ENCODE measurements at places on chromosomes 13 and 19.
A peak's percentile ranks its signal among the peaks of the same experiment; 100 is the strongest.

- no peak for DNase-seq
Measured at GRCh38 chr19:35911790-35912189, 3.7 kb upstream of the TYROBP start.

DNA sequence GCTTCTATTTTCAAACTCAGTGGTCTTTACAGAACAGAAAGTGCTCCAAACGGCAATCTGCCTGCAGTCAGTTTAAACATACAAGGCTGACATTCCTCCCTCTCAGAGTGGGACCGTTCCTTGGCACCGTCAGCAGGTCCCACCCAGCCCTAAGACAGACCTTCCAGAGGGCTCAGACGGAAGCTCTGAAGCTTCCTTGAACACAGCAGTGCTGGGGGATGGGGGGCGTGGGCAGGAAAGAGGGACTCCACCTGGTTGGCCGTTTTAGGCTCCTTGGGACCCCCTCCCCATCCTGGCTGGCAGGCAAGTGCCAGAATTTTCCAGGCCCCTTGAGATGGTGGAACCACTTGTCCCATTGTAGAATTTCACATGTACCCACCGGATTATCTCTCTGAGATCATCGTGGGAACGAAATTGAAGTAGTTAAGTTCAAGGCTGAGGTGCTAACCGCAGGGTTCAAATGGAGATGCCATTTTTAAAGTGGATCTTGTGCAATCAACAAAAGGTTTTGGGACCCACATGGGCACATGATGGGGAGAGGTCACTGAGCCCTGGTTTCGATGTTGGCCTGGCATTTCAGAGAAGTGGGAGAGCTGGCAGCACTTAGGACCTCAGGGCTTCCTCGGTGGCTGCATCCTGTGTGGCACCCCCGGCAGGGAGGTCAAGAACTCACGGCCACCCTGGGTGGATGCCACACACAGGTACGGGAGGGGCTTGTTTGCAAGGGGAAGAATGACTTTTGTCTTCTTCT, 46.2 kb downstream of the KLF2 start:
- no peak for DNase-seq

DNA sequence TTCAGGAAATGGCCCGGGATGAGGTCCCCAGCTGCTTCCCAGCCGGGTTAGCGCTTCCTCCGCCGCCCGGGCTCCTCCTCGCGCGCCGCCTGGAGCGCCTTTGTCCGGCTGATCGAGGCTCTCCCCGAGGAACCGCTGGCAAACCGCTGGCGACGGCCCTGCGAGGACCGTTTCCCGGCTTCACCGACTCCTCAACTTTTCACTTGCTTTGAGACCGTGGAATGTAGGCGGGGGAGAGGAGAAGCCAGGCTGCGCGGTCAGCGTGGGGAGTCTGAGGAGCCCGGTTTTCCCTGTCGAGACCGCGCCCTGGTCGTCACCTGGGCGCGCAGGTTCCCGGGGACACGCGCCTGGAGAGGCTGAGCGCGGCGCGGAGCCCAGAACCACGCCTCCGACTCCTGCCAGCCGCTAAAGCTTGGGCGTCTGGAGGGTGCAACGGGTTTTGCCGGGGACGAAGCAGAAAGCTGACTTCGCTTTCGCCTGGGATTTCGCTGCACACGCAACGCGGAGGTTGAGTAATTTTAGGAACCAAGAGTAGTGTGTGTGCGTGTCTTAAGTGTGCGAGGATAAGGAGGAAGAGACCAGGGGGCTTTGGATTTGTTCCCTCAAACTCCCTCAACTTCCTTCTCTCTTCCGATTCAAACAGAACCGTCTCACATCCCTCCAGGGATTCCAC, 7.3 kb upstream of the DGKH start:
- DNase-seq: peak; percentile 31

DNA sequence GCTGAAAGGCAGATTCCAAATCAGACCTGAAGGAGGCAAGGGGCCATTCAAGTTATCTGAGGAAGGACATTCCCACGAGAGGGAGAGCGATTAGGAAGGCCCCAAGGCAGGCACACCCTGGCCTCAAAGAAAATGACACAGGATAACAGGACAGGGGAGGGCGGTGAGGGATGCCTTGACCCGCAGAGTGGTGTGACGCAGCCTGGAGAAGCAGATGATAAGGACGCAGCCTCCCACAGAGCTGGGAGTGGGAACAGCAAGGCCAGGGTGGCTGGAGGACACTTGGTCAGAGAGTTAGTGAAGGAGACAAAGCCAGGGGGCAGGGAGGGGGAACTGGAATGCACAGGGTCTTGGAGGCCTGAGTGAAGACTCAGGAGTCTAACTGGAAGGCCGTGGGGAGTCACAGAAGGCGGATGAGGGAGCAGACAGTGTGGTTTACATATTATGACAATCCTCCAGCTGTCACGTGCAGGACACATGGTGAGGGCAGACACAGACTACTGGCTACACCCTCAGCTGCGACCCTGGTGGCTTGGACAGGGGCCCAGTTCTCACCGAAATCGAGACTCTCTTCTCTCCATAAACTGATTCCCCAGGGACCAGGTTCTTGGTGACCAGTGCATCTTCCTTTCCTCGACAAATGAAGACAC, 5.8 kb upstream of the DYRK1B start:
- DNase-seq: no peak
